Activated CD4-positive, alpha-beta T cell treated with anti-CD3 and anti-CD28 coated beads for 1 hour (primary cell): ENCODE measurements at places on chromosomes 7 and 10.

- no peak for DNase-seq
Observed at GRCh38 chr7:90625051-90625450, 28.9 kb downstream of the CDK14 start.

- no peak for DNase-seq
Observed at GRCh38 chr7:1361016-1361755, 98.1 kb downstream of the MICALL2 start.

DNA sequence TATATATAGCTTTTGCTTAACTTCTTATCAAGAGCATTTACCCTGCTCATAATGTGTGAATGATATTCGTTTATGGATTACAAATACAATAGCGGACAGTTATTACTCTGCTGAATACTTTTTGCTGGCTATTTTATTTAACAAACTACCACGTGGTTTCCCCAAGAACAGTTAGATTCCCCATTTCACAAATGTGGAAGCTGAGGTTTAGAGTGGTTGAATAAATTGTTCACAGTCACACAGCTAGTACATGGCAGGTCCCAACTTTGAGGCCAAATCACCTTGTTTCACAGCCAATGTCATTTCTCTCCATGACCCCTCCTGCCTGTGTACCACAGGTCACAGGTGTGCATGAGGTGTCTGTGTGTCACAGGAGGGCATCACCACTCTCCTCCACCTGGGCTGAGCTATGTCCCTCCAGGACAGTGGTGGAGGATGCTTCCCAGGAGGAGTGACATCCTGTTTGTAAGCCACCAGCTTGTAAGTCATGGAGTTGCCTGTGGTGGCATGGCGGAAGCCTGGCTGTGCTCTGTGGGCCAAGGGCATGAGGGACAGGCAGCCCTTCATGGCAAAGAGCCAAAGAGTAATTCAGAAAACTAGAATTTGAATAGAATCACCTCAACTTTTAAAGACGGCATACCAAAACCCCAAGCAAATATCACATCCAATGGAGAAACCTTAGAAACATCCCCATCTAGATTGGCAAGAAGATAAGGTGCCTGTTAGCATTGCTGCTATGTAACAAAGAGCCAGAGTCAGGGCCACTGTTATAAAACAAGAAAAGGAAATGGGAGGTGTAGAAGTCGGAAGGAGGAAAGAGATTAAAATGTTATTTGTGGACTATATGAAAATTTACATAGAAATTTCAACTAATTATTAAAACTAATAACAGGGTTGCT lies 51.9 kb downstream of the AOC1 start:
- DNase-seq: no peak

DNA sequence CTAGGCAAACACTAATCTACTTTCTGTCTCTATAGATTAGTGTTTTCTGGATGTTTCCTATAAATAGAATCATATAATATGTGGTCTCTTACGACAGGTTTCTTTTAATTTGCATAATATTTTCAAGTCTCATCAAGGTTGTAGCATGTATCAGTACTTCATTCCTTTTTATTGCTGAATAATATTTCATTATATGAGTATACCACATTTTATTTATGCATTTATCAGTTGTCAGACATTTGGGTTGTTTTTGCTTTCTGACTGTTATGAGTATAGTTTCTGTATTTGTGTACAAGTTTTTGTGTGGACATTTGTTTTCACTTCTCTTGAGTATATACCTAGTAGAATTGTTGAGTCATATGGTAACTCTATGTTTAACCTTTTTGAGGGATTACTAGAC lies 48.2 kb downstream of the SHOC2 start:
- no peak for DNase-seq

GRCh38 chr7:26195867-26196657 lies 4.5 kb downstream of the HNRNPA2B1 start:
- no peak for DNase-seq

- no peak for DNase-seq
Observed at GRCh38 chr7:117014099-117014656, 60.9 kb downstream of the ST7 start.
